WTC11 (cell line): ENCODE measurements at places on chromosomes 7 and 10.
A peak's percentile ranks its signal among the peaks of the same experiment; 100 is the strongest.

DNA sequence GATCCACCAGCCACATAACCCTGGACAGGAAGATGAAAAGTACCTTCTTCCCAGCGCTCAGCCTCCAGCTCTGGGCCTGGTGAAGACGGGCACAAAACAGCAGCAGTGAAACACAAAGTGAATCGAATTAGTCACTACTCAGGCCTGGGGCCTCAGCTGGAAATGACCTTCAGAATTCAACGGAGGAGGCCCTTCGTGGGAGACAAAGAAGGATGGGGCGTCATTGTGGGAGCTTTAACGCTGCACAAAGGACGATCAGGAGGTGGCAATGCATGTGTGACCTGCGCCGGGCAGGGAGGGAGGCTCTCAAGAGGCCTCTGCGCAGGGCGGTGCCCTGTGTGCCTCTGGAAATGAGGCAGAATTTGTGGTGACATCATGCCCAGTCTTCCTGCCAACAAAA, 161.9 kb downstream of the DNAJB6 start:
- no peak for DNase-seq

DNA sequence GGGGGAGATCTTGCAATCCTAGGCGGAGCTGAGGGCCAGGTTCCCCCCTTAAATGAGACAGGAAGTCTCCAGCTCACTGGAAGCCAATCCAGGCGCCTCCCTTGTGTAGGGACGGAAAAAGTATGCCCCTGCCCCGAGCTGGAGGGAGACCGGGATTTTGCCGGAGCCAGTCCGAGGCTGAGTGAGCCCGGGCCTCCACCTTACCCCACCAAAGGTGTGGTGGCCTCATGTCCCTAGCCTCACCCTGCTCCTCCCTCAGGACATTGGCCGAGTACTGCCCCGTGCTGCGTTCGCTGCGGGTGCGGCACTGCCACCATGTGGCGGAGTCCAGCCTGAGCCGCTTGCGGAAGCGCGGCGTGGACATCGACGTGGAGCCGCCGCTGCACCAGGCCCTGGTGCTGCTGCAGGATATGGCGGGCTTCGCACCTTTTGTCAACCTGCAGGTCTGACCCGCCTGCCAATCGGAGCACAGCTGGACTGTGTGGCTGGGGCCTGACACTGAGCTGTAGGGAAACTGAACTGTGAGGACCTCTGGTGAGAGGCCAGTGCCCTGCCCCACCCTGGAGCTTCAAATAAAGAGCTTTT, 2.0 kb downstream of the FBXL15 start:
- DNase-seq, result peak; percentile 85

DNA sequence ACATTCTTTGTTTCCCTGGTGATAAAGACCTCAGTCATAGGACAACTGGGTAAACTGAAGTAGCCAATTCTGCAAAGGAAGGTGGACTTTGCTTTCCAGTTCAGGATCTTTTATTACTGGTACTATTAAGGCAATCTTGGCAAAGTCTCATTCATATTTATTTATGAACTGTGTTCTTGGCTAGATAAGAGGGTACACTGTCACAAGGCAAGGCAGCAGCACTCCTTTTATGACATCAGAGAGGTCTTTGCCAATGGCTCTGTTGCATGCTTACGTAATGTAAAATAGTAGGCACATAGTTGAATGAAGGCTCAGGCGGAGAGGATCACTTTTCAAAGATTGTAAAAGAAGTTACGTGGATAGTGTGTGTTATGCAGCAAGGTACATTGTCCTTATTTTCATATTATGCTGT, 63.7 kb upstream of the PDK4 start:
- DNase-seq, result no peak

DNA sequence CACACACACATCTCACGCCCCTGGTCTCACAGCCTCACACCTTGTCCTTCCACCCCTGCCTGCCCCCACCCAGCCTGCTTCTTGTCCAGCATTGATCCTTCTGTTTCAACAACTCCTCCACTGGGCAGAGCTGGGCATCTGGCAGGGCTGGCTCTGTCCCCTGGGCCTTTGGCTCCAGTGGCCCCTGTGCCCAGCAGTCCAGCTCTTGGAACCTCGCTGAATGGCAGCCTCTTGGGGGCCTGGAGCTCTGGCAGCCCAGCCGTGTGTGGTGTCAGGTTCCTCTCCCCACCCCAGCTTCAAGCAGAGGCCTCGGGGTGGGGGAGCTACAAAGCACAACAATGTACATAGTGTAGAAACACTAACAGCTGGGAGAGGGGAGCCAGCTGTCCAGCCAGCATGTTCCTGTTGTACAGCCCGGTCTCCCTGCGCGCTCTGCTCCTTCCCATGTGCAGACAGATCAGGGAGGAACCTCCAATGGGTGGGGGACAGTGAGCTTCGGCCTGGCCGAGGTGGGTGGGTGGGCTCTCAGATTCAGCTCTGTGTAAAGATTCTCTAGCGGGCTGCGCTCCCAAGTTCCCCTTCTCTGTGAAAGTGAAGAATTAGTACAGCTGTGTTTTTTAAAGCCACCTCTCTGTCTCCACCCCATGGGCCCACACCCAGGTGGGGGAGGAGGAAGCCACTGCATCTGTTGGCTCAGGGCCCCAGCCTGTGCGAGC, 19.4 kb downstream of the ZMIZ2 start:
- DNase-seq, result no peak

- no peak for DNase-seq
Observed at GRCh38 chr7:28207486-28208158, 27.0 kb upstream of the JAZF1 start.

DNA sequence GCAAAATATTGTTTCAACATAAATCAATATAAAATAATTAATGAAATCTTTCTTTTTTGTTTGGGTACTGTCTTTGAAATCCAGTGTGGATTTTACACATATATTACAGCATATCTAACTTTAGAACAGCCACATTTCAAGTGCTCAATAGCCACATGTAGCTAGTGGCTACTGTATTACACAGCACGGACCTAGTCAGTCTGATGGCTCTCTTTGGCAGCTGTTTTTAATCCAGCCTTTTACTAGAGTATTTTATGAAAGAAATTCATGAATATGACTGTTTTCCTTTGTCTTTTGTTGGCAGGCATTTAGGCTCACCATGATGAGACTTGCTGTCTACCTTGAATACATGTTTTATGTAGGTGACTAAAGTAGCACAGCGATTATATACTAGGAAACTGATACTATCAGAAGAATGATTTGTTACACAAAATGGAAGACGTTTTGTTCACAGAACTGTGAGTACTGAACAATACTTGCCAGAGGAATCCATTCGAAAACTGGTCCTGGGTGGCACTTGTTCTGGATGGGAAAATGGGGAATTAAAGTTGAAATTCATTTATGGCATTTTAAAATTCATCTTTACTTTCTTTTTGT, 386.7 kb downstream of the PHTF2 start:
- DNase-seq, result no peak

DNA sequence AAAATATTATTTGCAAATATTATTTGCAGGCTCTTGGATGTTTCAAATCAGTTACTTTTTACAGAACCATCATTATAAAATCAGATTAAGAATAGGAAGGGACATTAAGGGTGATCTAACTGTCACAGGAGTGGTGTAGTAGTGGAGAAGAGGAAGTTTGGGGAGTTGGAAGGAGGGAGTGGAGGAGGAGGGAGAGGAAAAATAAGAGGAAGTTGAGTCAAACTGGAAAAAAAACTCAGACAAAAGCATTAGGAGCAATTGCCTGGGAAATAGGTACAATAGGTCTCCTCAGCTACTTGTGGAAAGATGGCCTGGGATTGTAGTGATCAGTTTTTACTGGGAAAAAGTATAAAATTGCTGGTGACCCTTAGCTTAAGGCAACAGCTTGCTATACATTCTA, 77.7 kb upstream of the GPR37 start:
- DNase-seq, result no peak

GRCh38 chr7:26843705-26844104, 20.7 kb downstream of the SKAP2 start:
- DNase-seq, result no peak

- DNase-seq, result peak; percentile 46
Observed at GRCh38 chr7:141071855-141072547, 1.9 kb upstream of the TMEM178B start.

DNA sequence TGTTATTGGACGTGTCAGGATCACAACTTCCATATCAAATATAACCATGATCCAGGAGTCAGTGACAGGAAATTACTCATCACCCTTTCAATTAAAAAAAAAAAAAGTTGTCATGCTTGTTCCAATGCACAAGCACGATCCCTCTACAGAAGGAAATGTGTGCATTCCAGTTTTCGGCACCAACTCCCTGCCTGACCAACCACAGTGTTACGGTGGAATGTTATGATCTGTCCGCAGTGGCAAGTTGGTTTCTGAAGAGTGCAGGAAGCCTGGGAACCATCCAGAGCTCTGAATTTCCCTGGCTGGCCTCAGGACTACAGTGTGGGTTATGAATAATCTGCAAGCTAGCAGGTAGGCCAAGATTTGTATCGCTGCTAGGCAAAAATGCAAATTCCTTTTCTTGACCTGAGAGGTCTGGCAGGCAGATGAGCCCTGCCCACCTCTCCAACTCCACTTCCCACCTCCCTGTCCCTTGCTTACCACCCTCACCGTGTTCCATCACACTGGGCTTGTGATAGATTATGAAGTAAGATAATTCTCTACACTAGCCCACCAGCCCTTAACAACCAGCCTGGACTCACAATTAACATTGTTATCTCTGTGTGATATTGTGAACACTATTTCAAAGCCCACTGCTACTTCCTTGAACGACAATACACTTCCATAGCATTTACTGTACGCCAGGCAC, 20.4 kb downstream of the FRMPD2 start:
- no peak for DNase-seq

GRCh38 chr10:33329178-33329577, 5.3 kb downstream of the NRP1 start:
- no peak for DNase-seq

DNA sequence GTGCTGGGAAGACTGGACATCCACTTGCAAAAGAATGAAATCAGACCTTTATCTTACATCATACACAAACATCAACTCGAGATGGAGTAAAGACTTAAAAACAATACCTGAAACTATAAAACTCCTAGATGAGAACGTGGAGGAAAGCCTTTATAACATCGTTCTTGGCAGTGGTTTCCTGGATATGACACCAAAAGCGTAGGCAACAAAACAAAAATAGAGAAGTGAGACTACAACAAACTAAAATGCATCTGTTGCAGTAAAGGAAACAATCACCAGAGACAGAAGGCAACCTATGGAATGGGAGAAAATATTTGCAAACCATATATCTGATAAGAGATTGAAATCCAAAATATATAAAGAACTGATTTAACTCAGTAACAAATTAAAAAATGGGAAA, 33.3 kb downstream of the CC2D2B start:
- no peak for DNase-seq

DNA sequence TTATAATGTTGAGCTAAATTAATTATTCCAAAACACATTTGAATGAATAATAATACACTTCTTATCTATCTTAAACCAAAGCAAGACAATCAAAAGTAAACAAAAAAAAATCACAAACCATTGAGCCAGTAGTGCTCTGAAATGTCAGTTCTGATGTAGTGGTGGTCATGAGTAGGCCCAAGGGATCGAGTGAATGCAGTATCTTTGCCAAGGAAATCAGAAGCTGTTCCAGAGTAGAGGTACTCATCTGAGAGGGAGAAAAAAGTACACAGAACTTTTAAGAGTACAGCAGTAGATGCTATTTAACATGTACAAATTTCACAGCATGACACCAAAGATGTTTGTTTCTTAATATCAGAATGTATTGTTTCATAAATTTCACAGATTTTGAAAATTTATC, 121.5 kb downstream of the SEMA3D start:
- DNase-seq, result no peak

GRCh38 chr10:121058082-121058481, 206.9 kb downstream of the WDR11 start:
- DNase-seq, result no peak

- DNase-seq, result no peak
Observed at GRCh38 chr10:14358886-14359573, 28.3 kb upstream of the FRMD4A start.

- no peak for DNase-seq
Observed at GRCh38 chr10:37478381-37478780, 353.0 kb downstream of the ANKRD30A start.

DNA sequence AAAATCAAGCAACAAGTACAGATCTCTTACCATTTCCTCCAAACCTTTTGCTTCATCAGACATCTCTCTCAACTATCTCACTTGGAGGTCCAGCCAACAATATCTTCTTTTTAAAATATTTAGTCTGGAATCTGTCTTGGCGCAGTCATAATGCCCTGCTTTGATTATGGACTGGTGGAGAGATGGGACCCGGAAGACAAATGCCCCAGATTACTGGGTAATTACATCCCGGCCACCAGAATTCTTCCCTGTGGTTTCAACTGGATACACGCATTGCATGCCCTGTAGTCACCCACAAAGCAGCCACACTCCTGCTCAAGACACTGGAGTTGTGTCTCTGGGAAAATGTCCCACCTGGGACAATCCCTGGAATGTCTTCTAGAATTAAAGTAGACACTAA, 65.5 kb downstream of the BPGM start:
- no peak for DNase-seq

GRCh38 chr10:79350407-79351154, 3.3 kb downstream of the PPIF start:
- DNase-seq, result no peak

DNA sequence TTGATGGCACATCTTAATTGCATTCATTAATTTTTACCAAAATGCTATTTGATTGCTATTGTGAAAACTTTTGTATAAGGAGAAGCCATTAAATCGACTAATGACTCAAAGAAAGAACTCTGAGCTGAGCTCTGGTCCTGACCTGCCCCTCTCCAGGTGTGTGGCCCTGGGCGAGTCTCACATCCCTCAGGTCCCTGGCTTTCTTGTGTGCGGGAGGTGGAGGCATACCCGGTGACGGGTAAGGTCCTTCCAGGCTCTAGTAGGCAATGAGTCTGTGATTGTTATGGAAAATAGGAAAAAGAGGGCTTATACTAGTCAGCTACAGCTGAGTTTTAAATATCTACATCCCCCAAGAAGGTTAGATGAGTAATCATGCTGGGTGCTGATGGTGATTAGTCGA, 248.1 kb downstream of the GATA3 start:
- DNase-seq, result no peak

DNA sequence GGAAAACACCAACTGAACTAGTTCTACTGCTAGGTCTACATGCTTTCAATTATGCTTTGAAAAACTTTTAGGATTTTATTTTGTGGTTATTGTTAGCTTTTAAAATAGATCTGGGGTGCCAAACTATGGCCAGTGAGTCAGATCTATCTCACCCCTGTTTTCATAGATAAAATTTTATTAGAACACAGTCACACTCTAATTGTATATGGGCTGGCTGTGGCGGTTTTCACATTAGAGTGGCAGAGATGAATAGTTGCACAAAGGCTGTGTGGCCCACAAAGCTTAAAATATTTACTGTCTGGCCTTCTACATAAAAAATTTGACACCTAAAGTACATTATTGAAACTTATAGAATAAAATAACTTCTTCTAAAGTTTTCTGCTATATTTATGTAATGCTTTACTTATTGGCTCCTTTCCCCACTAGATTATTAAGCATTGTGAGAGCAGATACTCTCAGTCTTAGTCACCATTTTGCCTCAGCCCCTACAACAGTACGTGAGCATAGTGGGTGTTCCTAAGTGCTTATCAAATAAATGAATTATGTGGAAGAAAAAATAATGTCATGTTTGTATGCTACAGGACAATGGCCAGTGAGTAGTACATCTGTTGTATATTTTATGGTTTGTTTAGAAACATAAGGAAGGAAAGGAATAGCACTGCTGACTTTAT, 5.4 kb upstream of the SUV39H2 start:
- no peak for DNase-seq

GRCh38 chr7:135434047-135434446, 75.9 kb downstream of the CNOT4 start:
- DNase-seq, result no peak

GRCh38 chr10:3095373-3096139, 28.2 kb downstream of the PFKP start:
- no peak for DNase-seq
